ENCODE measurements at places on chromosomes 6 and 20.

- DNase-seq, result no peak
Measured at GRCh38 chr20:48339190-48339985, 488.4 kb downstream of the PREX1 start.

GRCh38 chr6:111301946-111302345 lies 181.1 kb downstream of the REV3L start:
- DNase-seq, result no peak

GRCh38 chr6:151592449-151593159 lies 98.8 kb downstream of the CCDC170 start:
- no peak for DNase-seq

DNA sequence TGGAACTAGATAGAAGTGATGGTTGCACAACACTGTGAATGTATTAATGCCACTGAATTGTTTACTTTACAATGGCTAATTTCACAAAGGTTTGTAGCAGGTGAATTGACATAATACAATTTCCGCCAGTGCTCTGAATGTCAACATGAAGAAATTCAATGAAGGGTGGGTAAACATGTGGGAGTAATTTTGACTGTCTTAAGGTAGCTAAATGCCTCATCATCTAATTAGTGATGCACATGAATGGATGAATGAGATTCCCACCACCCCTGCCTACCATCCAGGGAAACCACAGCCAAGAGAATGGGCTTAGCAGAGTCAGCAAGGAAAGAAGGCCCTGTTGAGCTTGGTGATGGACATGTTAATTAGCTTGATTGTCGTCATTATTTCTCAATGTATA lies 275.3 kb downstream of the ALDH8A1 start:
- no peak for DNase-seq

GRCh38 chr6:143961066-143961465 lies 47.0 kb downstream of the PLAGL1 start:
- no peak for DNase-seq

DNA sequence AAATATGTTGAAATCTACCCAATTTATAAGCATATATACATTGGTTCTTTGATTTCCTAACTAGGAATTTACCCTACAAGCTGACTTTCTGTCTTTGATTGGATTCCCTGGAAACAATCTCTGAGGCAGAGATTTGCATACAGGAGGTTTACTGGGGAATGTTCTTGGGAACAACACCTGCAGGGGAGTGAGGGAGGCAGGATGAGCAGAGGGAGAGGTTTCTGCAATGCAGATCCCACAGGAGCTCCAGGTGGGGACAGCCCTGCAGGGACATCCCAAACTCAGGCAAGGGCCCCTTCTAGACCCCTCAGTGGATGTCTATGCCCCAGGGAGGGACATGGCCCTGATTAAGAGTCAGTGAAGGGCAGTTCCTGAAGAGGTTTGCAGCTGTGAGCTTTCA lies 95.2 kb upstream of the CCDC167 start:
- no peak for DNase-seq

GRCh38 chr6:156421933-156422332 lies 355.2 kb upstream of the ARID1B start:
- DNase-seq, result no peak

DNA sequence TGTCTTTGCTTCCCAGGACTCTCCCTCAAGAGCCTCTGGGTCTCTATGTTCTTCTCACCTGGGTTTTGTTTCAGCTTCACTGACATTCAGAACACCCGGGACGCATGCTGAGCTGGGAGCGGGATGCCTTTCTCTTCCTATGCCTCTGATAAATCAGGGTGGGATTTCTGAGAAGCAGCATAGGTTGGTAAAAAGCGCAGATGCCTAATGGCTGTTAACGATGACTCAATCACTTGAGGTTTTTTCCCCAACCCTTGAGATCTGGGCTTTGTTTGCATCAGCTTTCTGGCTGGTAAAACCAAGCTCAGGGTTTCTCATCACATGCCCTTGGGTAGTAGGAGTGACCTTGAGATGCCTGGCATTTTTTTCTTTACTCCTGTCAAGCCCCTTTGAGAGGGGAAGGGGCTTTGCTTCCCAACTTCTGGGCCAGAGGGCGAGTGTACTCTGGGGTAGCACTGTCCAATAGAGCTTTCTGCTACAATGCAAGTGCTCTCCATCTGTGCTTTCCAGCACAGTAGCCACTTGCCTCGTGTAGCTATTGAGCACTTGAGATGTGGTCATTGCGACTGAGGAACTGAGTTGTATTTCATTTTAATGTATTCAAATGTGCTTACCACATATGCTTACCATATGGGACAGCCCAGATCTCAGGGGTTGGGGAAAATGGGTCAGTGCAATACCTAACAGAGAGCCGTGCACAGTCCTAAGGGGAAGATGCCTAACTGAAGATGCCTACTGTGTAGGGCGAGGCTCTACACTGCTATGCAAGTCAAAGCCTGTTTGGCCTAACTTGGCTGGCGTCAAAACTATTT lies 69.1 kb downstream of the PPP1R14C start:
- no peak for DNase-seq

DNA sequence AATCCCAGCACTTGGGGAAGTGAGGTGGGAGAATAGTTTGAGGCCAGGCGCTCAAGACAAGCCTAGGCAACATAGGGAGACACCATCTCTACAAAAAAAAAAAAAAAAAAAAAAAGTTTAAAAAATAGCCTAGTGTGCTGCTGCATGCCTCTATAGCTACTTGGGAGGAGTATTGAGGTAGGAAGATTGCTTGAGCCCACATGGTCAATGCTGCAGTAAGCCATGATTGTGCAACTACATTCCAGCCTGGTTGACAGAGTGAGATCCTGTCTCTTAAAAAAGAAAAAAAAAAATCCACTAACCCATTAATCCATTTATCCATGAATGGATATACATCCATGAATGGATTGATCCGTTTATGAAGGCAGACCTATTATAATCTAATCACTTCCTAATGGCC lies 1064.6 kb upstream of the EYS start:
- no peak for DNase-seq

DNA sequence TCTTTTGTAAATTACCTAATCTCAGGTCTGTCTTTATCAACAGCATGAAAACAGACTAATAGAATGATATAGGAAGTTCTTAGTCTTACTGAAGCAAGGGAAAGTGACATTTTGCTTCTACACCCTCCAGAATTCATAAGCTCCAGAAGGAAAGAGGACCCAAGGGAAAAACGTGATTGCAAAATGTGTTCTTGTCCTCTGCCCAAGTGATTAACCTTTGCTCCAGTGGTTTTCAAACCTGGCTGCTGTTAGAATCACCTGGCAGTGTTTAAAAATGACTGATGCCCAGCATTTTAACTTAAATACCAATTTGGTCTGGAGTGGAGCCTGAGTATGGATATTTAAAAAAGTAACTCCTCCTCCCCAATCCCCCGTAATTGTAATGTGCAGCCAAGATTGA lies 191.4 kb downstream of the SLC16A10 start:
- no peak for DNase-seq

DNA sequence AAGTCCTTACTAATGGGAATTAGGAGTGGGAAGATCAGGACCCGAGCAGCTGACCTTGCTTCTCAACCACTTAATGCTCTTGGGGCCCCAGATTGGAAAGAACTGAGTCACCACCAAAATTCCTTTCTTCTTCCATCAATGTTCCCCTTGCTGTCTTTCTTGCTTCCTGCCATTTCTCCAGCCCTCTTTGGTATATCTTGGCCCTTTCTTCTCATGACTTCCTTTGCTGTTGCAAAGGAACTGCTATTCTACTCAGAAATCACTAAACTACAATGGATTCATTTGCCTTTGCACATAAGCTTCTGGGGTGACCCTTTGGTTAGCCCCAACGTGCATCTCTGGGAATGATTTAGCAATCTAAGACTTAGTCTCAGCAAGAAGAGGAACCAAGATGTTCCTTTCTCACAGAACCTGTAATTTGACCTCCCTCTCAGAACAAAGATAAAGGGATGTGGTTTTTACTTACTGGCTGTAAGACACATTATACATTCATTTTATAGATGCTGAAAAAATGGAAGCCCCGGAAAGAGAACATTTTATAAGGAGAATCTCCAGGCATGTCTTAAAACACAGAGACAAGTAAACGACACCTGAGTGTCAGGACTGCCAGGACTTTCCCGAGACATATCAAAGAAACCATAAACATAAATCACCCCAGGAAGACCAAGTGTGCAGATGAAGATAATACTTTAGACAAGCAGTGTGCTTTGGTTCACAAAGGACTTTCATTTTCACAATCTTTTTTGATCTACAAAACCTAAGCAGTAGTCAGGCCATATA lies 99.0 kb upstream of the TNFAIP3 start:
- DNase-seq, result peak; percentile 47

DNA sequence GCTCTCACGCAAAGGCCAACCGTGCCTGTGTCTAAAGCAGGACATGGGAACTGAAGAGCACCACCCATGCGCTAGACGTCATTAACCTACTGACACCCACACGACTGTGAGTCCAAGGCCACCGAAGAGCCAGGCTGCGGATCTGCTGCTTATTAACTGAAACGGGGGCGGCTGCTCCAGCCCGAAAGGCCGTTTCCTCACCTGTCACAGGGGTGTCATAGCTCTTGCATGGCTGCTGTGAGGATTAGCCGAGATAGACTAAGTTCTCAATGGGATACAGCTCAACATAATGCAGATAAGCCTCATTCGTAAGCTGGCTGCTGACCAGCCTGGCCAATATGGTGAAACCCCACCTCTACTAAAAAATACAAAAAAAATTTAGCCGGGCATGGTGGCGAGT lies 26.7 kb downstream of the OVOL2 start:
- DNase-seq, result no peak

GRCh38 chr20:37361336-37361735 lies 15.4 kb downstream of the SRC start:
- no peak for DNase-seq

DNA sequence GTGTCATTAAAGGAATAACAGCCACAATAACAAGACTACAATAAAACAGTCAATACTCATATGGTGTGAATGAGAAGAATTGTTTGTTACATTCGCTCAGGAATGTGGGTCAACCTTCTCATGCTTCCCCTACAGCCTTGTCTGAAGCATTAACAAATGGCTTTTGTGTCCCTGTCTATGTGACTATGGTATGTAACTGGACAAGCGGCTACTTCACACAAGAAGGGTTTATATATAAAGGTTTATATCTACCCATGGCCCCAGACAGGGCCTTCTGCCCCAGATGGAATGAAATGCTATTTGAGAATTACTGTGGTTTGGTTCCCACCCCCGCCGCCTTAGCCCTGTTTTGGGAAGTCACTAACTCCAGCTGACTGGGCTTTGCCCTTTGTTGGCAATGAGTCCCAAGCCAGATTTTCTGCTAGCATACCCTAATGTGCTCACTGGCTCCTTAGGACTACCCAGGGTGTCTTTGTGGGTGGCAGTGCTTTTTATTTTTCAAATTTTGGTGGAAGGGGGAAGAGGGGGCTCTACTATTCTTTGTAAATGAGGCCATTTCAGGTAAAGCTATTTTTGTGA lies 39.4 kb downstream of the TFAP2A start:
- DNase-seq, result no peak

DNA sequence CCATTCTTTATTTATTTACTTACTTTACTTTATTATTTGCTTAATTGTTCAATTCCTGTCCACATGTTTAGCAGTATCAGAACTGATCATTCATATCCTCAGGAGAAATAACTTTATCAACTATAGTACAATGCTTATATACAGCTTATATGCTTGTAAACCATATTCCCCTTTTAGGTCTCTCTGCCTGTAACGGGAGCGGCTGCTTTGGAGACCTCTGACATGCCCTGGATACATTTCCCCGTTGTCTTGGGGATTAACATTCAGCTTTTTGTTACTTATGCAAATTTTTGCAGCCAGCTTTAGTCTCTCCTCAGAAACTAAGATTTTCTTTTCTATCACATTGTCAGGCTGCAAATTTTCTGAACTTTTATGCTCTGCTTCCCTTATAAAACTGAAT lies 17.6 kb upstream of the FUT9 start:
- no peak for DNase-seq

- DNase-seq, result no peak
Measured at GRCh38 chr6:121748850-121749249, 313.4 kb downstream of the GJA1 start.

DNA sequence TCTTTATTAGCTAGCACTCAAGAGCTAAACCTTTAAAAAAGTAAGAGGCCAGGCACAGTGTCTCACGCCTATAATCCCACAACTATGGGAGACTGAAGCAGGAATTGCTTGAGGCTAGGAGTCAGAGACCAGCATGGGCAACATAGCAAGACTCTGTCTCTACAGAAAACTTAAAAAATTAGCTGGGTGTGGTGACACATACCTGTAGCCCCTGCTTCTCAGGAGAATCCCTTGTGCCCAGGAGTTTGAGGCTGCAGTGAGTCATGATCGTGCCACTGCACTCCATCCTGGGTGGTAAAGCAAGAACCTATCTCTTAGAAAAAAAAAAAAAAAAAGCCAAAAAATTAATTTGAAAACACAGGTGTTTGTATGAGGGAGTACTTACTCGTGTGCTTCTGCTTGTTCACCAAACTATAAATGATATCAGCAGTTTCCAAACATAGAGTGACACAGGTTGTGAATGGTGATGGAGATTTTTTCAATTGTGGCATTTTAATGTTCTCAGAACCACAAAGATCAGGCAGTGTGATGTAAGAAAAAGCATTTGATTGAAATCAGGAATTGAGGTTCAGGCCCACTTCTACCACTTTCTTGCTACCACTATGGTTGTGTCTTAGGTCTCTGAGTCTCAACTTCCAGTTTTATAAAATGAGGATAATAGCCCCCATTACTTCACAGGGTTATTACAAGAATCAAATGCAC lies 104.9 kb downstream of the FOXO3 start:
- DNase-seq, result no peak

DNA sequence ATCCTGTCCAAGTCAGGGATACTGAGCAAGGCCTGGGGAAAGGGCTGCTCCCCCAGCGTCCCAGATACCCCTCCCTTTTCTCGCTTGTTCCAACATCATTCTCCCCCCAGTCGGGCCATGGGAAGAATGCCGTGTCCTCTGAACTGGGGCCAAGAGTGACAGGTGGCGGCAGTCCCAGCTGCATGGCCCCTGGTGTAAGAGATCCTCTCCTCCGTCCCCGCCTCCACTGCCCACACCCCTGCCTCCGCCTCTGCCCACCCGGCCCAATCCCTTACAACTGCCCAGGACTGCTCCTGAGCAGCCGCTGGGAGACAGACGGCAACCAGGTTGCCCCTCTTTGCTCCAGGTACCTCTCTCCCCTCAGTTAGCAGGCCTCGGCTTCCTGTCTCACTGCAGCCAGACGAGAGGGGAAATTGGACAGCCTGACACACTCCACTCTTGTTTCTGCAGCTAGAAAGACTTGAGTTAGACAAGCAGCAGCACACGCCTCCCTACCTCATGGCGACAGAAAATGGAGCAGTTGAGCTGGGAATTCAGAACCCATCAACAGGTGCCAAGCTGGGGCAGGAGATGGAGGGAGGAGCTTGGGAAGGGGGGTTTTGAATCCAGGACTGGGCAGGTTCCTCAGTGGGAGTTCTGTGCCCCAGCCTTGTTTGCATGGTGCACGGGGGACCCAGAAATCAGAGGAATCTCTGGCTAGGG lies at the start of gene MYLK2:
Gene MYLK2, plus strand, starts transcription at position 274 of the 702 bp plus-strand sequence. Its CDS starts 225 bp downstream, at position 499.
- no peak for DNase-seq

- no peak for DNase-seq
Measured at GRCh38 chr6:139800837-139801236, 426.4 kb upstream of the CITED2 start.

DNA sequence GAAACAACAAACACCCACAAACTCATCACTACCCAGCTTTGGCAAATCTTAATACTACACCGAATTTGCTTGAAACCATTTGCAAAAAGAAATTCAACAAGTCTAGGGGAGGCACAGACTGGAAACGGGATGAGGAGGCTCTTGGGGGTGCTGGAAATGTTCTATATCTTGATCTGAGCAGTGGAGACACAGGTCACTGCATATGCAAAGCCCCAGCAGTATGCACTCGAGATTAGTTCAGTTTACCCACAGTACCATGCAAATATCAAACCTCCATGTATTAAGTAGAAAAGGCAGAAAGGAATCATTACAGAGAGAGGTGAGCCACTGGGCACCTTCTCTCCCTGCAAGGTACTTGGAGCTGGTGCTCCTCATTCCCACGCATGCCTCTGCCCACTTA lies 75.9 kb downstream of the PREX1 start:
- no peak for DNase-seq
